ENCODE measurements at places on chromosomes 12 and 14.

GRCh38 chr14:81400202-81400678, at the start of gene STON2:
Gene STON2, minus strand, starts transcription at chr14:81400324. Its CDS starts 1,942 bp downstream, at chr14:81398382.
- H3K4me3 ChIP-seq, result no peak within 1 kb of the TSS
- H3K27ac ChIP-seq, result no peak within 1 kb of the TSS
- no peaks in the 10 kb centered on the region for H3K36me3 ChIP-seq
- no peak for DNase-seq
- no peaks in the 10 kb centered on the region for H3K4me1 ChIP-seq

DNA sequence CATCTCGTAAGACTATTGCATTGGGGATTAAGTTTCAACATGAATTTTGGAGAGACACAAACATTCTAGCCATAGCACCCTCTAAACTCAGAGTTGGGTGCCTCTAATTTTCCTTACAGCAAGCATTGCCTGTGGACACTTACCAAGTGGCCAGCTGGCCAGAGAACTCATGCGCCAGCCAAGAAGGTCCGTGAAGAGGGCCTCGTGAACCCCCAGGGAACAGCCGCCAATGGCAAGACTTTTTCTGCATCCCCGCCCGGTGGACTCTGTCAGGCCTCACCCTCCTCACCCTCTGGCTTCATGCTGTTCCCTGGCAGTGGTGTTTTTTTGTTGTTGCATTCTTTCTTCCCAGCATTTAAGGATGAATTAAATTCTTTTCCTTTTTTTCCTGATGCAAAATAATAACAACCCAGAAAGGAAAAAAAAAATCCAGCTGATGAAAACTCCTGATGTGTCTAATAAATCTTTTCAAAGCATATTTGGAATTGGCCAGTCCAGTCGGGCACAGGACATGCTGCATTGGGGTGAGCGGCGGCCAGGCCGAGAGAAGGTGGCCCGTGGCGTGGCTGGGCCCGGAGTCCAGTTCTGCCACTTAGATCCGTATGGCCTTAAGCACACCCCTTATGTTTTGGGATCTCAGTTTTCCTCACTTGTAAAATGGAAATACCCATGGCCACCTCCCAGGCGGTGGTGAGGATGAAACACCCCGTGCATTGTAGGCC, 191.9 kb upstream of the DIO3 start:
- peaks cover 7% of the 10 kb centered on the region for H3K4me1 ChIP-seq
- no peaks in the 10 kb centered on the region for H3K27me3 ChIP-seq
- DNase-seq, result no peak
- H3K36me3 ChIP-seq, result no peaks in the 10 kb centered on the region

DNA sequence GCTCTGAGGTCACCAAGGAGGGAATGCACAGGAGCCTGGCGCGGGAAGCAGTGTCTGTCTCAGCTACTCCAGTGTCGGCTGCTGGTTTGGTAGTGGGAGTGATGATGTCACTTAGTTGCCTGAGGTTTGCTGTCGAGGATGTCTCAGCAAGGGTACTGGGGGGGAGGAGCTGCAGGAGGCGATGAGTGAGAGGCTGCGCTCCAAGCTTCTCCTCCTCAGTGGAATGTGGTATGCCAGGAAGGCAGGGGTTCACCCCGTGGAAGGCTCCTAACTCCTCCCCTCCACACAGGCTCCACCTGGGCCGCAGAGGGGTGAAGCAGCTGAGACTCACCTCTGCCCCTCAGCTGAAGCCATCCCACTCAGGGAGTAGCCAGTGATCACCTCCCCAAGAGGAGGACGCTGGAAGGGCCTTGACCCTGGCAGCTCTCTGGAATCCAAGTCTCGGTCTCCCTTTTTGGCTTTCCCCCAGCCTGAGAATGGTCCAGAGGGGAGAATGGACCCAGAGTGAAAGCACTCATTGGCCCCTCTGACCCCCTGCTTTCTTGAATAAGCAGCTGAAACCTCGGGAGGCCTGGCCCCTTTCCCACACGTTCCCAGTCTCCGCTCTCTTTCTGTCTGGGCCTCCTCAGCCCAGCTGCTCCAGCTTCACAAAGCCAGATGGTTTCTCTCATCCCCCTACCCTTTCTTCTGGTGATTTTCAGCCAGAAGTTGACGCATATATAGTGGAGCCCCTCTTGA, 178.9 kb upstream of the FKBP4 start:
- H3K36me3 ChIP-seq, result no peaks in the 10 kb centered on the region
- no peak overlapping the region for H3K4me3 ChIP-seq
- no peak for DNase-seq
- no peak overlapping the region for H3K27ac ChIP-seq

- no peak overlapping the region for H3K4me3 ChIP-seq
- H3K27me3 ChIP-seq, result no peaks in the 10 kb centered on the region
- DNase-seq, result no peak
- no peaks in the 10 kb centered on the region for H3K36me3 ChIP-seq
Observed at GRCh38 chr12:57609101-57609780, 2.0 kb upstream of the ARHGEF25 start.

- no peaks in the 10 kb centered on the region for H3K4me1 ChIP-seq
- H3K27me3 ChIP-seq, result no peaks in the 10 kb centered on the region
- no peak for DNase-seq
- no peaks in the 10 kb centered on the region for H3K36me3 ChIP-seq
- no peak overlapping the region for H3K27ac ChIP-seq
Observed at GRCh38 chr14:32434880-32435279, 105.8 kb downstream of the AKAP6 start.

- no peak for DNase-seq
- no peak overlapping the region for H3K27ac ChIP-seq
- H3K27me3 ChIP-seq, result no peaks in the 10 kb centered on the region
- no peaks in the 10 kb centered on the region for H3K4me1 ChIP-seq
- H3K36me3 ChIP-seq, result no peaks in the 10 kb centered on the region
Observed at GRCh38 chr12:54437697-54438096, 18.6 kb upstream of the ITGA5 start.

DNA sequence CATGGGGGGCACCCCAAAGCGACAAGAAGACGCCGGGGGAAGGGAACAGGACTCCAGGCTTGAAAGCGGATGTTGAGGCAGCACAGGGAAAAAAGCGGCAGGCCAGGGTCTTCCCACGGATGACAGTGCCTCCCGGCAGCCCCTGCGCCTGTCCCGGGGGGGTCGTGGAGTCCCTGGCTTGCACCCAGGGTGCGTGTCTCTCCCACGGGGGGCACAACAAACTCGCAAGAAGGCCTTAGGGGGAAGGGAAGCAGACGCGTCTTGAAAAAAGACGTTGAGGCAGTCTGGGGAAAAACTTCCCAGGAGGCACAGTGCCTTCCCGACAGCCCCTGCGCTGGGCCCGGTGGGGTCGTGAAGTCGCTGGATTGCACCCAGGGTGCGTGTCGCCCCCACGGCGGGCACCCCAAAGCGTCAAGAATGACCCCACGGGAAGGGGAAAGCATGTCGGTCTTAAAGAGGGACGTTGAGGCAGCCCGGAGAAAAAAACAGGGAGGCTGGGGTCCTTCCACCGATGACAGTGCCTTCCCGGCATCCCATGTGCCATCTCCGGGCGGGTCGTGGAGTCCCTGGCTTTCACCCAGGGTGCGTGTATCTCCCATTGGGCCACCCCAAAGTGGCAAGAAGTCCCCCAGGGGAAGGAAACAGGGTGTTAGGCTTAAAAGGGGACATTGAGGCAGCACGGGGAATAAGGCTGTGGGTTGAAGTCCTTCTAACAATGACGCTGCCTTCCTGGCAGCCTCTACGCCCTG, 159.9 kb upstream of the ALG10B start:
- no peaks in the 10 kb centered on the region for H3K4me1 ChIP-seq
- no peak overlapping the region for H3K27ac ChIP-seq
- no peaks in the 10 kb centered on the region for H3K36me3 ChIP-seq
- H3K27me3 ChIP-seq, result no peaks in the 10 kb centered on the region
- H3K4me3 ChIP-seq, result no peak overlapping the region

GRCh38 chr12:113860950-113861349, 105.2 kb downstream of the RBM19 start:
- peaks cover 33% of the 10 kb centered on the region for H3K36me3 ChIP-seq
- no peak overlapping the region for H3K27ac ChIP-seq
- no peak for DNase-seq
- H3K27me3 ChIP-seq, result no peaks in the 10 kb centered on the region
- H3K4me1 ChIP-seq, result peaks cover 21% of the 10 kb centered on the region

DNA sequence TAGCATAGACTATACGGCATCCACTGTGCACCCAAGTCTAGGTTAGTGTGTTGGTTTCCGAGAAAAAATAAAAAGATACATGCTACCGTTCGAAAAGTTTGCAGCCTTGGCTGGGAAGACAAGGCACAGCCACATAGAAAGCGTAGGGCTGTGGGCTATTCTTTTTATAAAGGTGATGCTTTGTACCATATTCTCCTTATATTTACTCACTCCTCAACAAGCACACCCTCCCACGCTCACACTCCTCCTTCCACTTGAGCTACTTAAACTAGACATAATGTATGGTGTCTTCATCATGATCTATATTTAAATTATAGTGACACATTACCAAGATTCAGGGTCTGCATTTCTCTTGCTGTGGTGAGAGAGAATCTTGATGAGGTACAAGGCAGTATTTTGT, 1416.5 kb downstream of the AACS start:
- H3K4me1 ChIP-seq, result no peaks in the 10 kb centered on the region
- H3K36me3 ChIP-seq, result no peaks in the 10 kb centered on the region
- no peaks in the 10 kb centered on the region for H3K27me3 ChIP-seq
- no peak for DNase-seq

GRCh38 chr12:62792236-62792870, 142.6 kb downstream of the PPM1H start:
- no peak overlapping the region for H3K27ac ChIP-seq
- H3K36me3 ChIP-seq, result no peaks in the 10 kb centered on the region
- no peak overlapping the region for H3K4me3 ChIP-seq
- DNase-seq, result no peak
- H3K27me3 ChIP-seq, result no peaks in the 10 kb centered on the region

Measured in B cell (primary cell).